ENCODE measurements at places on chromosomes 2 and 18.

GRCh38 chr2:260507-261161 is 3.2 kb downstream of the SH3YL1 start:
- DNase-seq, result no peak

- DNase-seq, result no peak
These were observed 31.0 kb downstream of the PLEK start for GRCh38 chr2:68396093-68396492.

GRCh38 chr2:47897883-47898731 is 8.2 kb downstream of the FBXO11 start:
- DNase-seq, result no peak

- no peak for DNase-seq
These were observed 83.9 kb upstream of the YWHAQ start for GRCh38 chr2:9714630-9715214.

DNA sequence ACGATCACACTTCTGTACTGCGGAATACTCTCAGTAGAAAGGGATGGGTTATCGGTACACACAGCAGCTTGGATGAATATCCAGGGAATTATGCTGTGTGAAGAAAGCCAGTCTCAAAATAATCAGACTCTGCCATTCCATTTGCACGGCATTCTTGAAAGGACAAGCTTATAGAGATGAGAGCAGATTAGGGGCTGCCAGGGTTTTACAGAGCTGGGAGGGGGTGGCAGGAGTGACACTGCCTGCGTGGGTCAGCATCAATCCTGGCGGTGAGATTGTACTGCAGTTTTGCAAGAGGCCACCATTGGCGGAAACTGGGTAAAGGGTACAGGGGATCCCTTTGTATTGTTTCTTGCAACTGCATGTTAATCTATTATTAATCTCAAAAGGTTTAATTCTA is 16.6 kb downstream of the KCNG2 start:
- DNase-seq, result no peak
